ENCODE measurements at places on chromosomes 12 and 14.

DNA sequence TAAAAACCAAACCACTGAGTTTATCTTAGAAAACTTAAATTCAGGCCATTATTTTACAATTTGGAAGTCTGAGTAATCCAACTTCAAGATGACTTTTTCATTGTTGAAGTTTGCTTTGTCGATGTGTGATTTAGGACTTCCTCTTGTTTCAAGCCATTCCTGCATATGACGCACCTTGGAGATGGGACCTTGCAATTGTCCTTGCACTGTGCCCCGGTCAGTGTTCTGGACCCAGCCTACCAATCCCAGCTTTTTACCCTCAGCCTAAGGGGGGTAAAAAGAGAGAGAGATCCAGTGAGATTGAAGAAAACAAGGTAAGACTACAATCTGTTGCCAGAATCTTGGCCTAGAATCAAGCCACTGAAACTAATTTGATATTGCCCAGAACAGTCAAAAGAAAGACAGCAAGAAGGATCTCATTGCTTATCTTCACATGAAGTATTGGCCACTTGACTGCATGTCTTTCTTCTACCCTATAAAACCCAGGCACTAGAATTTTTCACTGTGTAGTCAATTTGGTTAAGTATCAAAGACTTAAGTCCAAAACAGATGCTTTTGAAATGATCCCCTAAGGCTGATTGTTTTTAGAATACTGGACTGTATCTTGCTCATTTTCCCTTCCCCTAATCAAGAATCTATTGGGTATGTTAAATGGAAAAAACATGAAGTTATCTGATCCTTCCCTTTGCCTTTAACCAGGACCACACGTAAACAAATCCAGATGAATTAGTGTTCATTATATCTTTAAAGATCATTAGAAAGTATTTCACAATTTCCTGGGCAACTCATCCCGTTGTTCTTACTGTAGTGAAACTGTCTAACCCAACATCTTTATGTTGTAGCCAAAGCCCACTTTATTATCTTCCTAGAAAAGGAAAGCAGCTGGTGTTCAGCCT is 2.4 kb upstream of the MLH3 start:
- DNase-seq = no peak

DNA sequence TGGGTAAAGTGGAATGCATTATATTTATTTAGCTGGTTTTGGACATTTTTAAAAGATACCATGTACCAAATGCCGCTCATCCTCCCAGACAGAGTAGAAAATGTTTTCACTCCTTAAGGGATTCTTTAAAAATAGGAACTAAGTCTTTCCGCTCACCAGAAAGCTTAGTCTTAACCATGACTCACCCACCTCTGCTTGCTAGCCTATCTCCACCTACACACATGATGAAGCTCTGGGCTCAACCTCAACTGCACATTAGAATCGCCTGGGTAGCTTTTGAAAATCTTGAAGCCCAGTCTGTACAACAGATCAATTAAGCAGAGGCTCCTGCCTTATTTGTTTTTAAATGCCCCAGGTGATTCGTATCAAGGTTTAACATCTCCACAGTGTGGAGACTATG is 260.5 kb downstream of the NEDD1 start:
- DNase-seq = no peak

DNA sequence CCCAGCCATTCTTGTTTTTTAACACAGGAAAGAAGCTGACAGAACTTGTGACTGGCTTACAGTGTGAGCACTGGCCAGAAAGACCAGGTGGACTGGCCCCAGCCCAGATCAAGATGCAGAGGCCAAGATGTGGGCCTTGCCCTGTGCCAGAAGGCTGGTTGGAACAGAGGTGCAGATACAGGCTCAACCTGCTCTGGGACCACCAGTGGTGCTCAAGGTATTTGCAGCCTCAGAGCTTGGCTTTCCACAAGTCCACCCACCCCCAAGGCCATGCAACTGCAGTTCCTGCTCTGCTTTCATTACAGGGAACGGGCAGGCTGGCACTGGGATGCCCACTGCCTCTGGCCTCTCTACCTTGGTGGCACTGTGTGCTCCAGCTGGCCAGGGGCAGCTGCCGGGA is 23.3 kb downstream of the ZFC3H1 start:
- DNase-seq = no peak

DNA sequence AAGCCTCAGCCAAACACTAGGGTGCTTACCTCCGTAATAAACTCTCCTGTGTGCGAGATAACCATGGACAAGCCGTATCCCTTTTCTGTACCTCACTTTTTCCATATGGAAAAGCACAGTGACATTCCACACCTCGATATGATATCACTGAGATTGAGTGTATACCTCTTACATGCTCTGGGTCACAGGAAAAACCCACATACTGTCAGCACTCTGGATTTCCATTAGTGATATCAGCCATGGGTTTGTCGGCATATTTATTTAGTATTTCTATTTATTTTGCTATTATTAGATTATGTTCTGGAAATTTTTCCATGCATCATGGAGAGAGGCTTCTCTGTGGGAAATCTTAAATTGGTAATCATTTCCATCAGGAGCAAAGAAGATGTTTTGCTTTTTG is 28.0 kb upstream of the DAAM1 start:
- DNase-seq = no peak

DNA sequence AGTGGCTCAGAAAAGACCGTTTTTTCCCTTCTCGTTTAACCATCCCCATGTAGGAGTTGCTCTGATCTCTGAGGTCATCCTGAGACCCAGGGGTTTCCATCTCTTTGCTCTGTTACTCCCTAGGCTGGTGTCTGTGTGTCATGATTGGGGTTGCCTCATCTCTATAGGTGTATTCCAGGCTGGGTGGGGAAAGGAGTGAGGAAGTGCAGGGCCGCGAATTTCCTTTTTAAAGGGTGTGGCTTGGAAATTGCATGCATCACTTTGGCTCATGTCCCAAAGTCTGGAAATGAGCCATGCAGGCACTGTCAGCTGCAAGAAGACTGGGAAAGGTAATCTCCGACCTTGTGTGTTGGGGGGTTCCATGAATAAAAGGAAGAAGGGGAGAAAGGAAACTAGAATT is 201.9 kb downstream of the AACS start:
- DNase-seq = no peak

GRCh38 chr12:74770552-74770951 is 232.9 kb downstream of the ATXN7L3B start:
- DNase-seq = no peak

GRCh38 chr12:48512855-48513254 is 12.6 kb upstream of the OR8S1 start:
- DNase-seq = no peak

- no peak for DNase-seq
Measured at GRCh38 chr12:67155863-67156262, 113.3 kb upstream of the CAND1 start.

DNA sequence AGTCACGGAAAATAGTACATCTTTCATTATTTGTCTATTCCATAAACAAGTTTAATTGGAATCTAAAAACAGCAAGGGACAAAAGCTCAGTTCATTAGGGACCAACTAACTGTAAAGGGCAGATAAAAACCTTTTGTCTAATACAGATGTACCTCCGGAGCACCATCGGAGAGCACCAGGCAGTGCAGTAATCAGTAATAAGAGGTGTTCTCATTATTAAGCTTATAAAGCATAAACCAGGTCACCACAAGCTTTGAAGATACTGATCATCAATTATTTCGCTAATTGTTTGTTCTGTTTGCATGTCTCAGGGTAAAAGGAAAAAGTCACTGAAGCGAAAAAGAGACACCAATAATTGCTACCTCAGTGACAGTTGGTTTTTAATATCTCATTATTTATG is 207.3 kb upstream of the PRKD1 start:
- DNase-seq = no peak

DNA sequence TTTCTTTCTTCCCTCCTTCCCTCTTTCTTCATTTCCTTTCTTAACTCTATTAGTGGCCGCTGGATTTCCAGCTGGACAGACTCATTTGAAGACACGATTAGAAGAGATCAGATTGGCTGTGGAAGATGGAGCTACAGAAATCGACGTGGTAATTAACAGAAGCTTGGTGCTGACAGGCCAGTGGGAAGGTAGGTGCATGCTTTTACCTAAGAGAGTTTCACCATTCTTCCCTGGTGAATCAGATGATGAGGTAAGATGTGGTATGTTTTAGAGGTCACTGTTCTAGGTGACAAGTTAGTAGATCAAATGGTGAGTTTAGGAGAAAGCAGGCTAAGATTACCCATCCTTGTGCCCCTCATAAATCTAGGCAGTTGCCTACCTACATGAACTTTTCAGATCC is 51.6 kb downstream of the DERA start:
- no peak for DNase-seq

DNA sequence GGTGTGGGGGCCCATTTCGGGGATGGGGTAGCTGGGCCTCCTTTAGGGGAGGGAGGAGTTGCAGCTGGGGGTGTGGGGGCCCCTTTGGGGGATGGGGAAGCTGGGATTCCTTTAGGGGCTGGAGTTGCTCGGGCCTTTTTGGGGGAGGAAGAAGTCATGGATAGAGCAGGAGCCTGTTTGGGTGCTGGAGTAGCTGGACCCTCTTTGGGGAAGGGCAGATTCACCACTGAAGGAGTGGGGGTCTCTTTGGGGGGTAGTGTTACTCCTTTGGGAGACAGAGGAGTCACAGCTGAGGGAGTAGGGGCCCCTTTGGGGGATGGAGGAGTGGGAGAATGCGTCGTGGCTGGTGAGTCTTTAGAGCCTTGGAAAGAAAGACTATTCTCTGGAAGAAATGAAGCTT is 6.5 kb downstream of the NACA start:
- no peak for DNase-seq

- no peak for DNase-seq
Measured at GRCh38 chr14:97298736-97299135, 501.6 kb downstream of the VRK1 start.

DNA sequence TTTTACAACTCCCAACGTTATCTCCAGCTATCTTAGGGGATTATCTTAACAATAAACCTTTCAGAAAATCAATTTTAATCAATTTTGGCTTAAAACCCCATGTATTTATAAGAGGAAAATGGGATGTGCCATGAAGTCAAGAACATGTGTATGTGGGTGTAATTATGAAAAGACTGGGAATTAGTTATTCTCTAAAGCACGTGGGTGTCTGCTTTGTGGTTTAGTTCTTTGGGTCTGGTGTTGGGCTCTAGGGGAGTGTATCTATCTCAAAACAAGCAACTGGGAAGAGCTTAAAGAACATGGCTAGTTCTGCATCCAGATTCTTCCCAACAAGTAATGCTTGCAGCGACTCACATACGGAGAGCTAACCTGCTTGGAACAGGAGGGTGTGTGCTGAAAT is 40.1 kb upstream of the MAX start:
- no peak for DNase-seq

GRCh38 chr14:49381778-49382177 is 204.4 kb downstream of the RPS29 start:
- DNase-seq = no peak

DNA sequence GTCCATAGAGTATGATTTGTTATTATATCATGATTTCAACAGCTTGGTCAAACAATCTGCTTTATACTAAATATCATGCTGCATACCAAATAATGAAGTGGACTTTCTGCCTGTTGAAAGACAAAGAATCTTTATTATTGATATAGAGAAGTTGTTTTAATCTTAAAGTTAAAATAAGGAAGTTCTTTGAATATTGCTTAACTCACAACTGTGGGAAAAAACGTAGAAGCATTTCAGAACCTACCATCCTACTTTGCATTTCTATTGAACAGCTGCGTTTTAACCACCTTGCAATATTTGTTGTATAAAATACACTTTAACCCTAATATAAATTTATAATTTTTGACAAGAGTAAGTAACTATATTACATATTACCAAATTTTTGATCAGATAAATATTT is 22.9 kb upstream of the ARL1 start:
- no peak for DNase-seq

- DNase-seq = no peak
Measured at GRCh38 chr14:73249108-73249507, 11.8 kb downstream of the PAPLN start.

DNA sequence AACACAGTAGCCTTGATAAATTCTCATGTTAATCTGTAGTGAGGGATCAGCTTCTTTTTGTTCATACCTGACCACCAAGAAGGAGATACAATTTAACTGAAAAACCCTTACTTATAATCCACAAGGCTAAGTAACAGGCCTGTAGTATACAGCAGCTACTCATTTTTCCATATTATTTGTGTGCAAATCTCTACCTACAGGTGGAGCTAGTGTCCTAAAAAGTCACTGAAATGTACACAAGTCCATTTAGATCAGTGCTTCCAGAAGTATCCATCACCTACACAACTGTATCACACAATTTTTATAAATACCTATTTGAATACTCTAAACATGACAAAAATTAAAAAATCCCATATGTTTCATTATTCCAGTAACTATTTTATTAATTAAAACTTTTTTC is 173.2 kb downstream of the SLC35F4 start:
- no peak for DNase-seq

- no peak for DNase-seq
Measured at GRCh38 chr12:119946213-119946612, 42.8 kb upstream of the BICDL1 start.

- DNase-seq = no peak
Measured at GRCh38 chr14:32367516-32367915, 38.4 kb downstream of the AKAP6 start.

DNA sequence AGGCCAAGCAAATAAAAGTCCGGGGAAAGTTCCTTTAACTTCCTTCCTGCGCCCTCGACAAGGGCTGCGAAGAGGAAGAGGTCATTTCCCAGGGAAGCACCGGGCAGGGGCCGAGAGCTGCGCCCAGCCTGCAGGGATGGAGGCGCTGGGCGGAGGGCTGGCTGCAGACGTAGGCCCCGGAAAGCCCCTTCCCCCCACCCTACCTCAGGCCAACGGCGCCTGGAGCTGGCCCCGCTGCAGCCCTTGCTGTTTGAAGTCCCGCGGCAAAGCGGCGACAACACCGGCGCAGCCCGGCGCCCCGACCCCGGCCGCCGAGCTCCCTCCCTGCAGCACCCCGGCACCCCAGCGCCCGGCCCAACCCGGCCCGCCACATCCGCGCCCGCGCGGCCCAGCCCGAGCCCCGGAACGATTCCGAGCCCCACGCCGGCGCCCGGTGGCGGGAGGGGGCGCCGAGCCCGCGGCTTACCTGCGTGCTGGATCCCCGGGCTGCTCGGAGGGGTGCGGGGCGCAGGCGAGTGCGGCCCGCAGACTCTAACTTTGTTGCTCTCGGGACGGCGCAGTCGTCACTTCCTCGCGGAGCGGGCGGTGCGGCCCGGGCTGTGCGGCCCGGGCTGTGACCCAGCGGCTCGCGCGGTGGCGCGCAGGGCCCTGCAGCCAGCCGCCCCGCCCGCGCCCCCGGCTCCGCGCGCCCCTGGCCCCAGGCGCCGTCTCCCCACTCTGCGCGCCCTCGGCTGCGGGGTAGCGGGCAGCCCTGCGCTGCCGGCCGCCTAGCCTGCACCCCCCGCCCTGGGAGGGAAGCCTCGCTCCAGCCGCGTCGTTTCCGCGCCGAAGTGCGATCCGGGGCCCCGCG is 64.8 kb upstream of the PTGR2 start:
- no peak for DNase-seq

- no peak for DNase-seq
Measured at GRCh38 chr14:99475179-99475578, 5.5 kb downstream of the SETD3 start.

DNA sequence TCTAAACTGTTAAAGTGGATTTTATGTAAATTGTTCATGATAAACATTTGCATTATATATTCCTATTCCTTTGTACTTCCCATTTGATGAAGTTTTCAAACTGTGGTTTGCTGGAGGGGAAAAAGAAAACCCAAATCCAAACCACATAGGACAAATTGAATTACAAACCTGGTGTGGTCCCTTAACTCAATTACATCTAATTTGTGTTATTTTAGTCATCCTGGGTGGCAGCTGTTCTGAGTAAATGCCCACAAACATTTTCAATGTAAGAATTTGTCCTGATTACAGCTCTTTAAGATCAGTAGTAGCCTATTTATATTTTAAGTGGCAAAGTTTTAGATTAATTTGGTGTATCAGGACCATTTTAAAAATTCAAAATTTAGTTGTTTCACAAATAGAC is 153.9 kb downstream of the RAD51B start:
- DNase-seq = no peak
